ENCODE measurements at places on chromosomes 7 and 10.
A peak's percentile ranks its signal among the peaks of the same experiment; 100 is the strongest.

- DNase-seq = no peak
Measured at GRCh38 chr10:66625709-66626590, 299.9 kb upstream of the LRRTM3 start.

GRCh38 chr7:141291541-141291940 is 217.7 kb downstream of the TMEM178B start:
- peak; percentile 27 for DNase-seq

DNA sequence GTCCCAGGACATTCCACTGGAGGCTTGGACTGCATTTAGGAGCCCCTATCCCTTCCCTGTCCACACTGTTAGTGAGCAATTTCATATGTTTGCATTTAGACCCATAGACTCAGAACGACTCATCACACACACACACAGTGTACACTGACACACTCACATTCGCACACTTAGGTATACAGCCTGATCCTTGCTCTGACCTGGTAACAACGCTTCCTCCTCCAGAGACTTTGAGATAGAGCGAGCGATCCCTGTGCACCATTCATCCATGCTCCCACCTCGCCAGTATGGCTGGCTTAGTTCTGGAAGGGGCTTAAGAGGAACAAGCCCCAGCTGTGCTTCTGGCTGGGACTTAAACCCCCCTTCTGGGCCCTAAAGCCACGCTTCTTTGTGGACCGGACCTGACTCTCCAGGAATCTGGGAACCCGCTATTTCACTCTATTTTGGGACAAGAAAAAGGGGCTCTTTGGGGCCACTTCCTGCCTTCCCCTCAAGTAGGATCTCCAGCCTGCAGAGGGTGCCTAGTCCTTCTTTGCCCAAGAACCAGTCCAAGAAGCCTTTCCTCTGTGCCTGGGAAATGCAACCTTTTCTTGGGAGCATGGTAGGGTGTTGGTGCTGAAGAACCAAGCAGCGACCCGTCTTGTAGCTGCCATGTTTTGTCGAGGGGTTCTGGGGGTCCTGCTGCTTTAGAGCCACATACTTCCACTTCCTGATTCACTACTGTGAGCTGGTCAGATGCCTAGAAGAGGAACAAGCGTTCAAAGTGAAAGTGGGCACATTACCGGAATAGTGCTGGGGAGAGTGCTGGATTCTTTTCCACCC is 1.1 kb upstream of the HOXA13 start:
- DNase-seq = peak; percentile 77

- no peak for DNase-seq
Measured at GRCh38 chr7:130274296-130274695, 7.6 kb downstream of the CPA2 start.

DNA sequence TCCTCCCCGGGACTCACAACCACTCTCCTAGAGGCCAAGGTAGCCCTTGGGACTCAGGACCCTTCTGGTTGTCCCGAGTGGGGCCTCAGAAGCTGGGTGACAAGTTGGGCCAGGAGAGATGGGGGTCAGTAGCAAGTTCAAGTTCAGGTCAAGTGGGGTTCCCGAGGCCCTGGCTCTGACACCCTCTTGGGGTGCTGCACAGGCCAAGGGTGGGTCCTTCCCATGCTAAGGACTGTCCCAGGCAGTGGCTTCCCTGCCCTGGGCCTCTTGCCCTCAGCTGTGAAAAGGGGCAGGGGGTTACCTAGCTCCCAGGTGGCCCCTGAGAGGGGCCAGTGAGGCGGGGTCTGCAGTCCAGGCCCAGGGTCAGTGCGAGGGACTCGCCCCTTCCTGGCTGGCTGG is 115.4 kb upstream of the TNRC18 start:
- no peak for DNase-seq

- DNase-seq = no peak
Measured at GRCh38 chr10:50044941-50045664, 22.7 kb upstream of the WASHC2A start.

DNA sequence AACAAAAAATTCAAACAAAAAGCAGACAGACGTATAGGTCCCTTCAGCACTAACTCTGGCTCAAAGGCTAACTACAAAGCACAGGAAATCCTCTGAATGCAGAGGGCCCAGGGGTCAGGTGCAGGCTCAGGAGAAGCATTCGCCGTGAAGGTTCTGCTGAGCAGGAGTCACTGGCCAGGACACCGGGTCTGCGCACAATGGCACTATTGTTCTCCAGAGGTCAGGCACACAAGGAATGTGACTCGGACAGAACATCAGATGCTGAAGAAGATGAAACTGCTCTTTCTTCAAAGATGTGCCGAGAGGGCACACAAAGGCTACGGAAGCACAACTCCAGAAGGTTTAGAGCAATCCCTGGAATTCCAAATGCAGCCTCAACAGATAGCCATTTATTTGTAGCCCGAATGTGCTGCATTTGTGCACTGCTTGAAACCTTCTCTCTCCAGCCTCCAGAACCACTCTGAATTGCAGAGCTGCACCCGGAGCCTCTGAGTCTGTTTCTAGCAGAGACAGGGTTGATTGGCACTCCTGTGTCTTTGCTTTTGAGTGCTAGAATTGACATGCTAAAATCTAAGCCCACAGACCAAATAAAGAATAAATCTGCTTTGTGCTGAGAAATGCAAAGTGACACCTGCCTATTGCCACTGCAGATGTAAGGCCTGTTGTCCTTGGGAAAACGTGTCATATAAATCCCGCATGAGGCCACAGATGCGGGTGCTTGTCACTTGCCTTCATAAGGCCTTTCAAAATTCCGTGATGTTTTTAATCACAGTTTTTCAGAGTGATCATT is 85.4 kb upstream of the AFAP1L2 start:
- DNase-seq = no peak

DNA sequence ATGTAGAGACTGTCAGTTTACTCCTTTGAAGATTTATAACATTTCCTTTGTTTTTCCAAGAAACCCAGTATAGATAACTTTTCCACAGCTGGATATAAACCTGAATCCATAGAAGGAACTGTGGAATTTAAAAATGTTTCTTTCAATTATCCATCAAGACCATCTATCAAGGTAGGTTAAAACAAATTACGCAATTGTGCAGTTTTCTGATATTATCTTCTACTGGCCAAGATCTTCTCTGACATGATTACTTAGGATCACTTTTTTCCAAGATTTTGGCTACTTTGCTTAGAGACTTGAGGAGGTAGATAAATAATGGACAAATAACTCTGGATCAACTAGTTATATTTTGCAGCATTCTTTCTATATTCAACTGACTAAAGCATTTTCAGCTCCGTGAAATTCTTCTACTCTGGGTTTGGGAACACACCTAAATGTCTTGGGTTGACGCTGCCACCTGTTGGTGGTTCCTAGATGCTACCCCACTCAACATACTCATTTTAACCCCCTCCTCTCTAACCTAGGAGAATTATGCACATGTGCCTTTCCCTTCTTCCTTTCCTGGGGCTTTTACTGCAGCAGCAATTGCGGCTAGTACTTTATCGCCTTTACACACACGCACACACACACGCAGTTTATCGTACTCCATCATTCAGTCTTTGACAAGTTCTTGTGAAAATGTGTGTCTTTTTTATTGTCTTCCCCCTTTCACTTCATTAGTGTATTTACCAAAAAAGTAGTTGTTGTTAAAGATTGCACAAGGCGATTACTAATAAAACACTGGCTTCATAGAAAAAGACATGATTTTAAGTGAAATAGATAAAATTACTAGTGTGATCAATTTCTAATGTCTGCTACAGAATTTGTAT is 32.7 kb downstream of the ABCB5 start:
- peak; percentile 40 for DNase-seq

GRCh38 chr10:1094112-1095057 is 38.2 kb downstream of the WDR37 start:
- no peak for DNase-seq

DNA sequence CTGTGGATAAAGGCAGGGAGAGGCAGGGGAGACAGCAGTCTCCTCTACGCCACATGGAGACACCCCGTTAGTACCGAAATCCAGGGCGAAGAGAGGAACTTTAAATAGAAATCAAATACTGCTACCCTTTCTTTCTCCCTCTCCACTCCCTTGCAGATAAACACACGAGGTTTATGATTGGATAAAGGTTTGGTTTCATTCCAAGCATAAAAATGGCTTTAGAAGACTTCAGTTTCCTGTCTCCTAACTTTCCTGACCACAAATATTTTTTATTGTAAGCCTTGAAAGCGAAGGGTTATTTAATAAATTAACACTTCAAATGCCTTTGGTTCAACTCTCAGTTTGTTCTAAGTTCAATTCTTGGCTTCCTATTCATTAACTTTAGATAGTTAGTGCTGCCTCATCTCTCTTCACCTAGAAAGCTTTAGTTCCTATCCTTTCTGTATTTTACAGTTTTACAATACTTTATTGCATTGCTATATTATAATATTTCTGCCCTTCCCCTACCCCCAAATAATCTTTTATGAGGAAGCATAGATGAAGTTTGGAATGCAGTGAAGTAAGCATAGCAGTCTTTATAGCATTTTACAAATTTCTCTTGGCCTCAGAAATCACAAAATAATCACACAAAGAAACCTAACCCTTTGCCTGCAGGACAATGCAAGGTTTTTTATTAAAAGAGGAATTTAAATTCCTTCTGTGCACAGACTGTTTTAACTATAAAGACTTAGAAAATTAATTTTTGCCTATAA is 31.5 kb upstream of the ARID5B start:
- no peak for DNase-seq

GRCh38 chr10:124087672-124088634 is 5.4 kb downstream of the CHST15 start:
- no peak for DNase-seq
